ENCODE measurements at places on chromosomes 11 and 22.

DNA sequence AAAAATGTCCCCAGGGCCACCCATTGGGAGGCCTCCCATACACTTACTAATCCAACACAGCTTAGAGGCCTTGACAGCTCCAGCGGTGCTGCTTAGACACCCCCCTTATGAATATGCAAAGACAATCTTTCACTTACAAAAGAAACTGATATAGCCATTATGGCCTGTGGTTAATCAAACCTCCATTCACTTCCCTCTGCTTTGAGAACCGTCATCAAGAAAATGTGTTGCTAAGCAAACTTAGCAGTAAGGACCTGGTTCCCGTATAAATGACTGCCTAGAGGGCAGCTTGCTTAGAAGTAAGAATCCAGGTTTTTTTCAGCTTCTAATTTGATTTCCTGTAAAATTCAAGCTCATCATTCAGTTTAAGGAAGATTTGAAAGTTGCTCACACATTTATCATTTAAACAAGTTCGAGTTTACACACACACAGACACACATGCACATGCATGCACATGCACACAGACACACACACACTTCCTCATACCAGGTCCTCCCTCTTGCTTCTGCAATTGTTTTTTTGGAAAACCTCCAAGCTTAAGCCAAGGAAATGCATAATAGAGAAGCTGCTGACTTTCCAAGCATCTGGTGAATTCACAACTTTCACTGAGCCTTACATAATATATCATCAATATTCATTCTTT, 137.7 kb upstream of the BLID start:
- H3K4me1 ChIP-seq: no peaks in the 10 kb centered on the region
- no peak for DNase-seq
- no peak overlapping the region for H3K27ac ChIP-seq

GRCh38 chr11:33259869-33260268, 2.7 kb downstream of the HIPK3 start:
- DNase-seq: no peak
- peak overlapping the region; percentile 16 for H3K27ac ChIP-seq
- H3K36me3 ChIP-seq: peaks cover 8% of the 10 kb centered on the region

DNA sequence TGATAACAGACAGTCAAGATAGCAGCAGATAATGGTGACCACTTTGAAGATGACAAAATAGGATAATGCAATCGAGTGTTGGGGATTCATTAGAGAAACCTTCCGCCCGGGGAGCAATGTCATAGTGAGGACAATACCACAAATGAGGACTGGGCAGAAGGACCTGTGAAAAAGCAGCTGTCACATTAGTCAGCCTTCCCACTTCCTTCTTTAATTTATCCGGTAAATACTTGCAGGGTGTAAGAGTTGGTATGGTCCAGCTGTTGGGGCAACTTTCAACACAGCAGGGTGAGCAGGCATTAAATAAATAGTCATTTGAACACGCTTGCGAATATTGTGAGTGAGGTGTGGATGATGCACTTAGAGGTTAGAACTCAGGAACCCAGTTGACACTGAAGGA, 132.5 kb upstream of the KIRREL3 start:
- no peak overlapping the region for H3K4me3 ChIP-seq
- DNase-seq: no peak
- H3K27ac ChIP-seq: no peak overlapping the region
- no peaks in the 10 kb centered on the region for H3K4me1 ChIP-seq

- peaks cover 13% of the 10 kb centered on the region for H3K27me3 ChIP-seq
- H3K4me3 ChIP-seq: peak overlapping the region; percentile 66
- H3K27ac ChIP-seq: peak overlapping the region; percentile 17
- no peaks in the 10 kb centered on the region for H3K36me3 ChIP-seq
- no peaks in the 10 kb centered on the region for H3K4me1 ChIP-seq
- no peak for DNase-seq
These were observed 987 bp upstream of the GRIK4 start for GRCh38 chr11:120510406-120511115.

- H3K27me3 ChIP-seq: no peaks in the 10 kb centered on the region
- no peaks in the 10 kb centered on the region for H3K36me3 ChIP-seq
- no peak overlapping the region for H3K27ac ChIP-seq
- no peak for DNase-seq
- no peaks in the 10 kb centered on the region for H3K4me1 ChIP-seq
- H3K4me3 ChIP-seq: no peak overlapping the region
These were observed 593.6 kb downstream of the ETS1 start for GRCh38 chr11:127993788-127994187.

GRCh38 chr11:6354651-6355485, 34.6 kb upstream of the CAVIN3 start:
- no peak for DNase-seq
- no peak overlapping the region for H3K27ac ChIP-seq
- H3K4me3 ChIP-seq: no peak overlapping the region
- H3K27me3 ChIP-seq: peaks cover 3% of the 10 kb centered on the region
- H3K36me3 ChIP-seq: no peaks in the 10 kb centered on the region
- peaks cover 15% of the 10 kb centered on the region for H3K4me1 ChIP-seq

DNA sequence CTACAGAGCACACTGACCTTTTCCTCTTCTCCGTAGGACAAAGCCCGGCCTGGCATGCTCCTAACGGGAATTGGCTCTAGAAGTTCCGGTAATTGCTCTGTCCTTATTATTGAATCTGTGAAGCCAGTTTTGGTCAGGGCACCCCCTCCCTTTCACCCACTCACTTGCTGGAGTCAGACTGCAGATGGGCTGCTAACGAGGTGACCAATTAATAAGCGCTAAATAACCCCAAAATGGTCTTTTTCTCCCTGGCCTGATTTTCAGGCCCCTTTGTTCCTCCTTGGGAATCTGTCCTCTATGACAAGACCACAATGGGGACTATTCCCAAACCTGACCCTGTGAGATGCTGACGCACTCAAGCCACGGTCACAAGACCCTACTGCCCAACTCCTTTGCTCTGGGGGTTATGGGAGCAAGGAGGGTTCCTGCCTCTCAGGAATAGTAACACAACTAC, 610.0 kb upstream of the CADM1 start:
- H3K36me3 ChIP-seq: peaks cover 3% of the 10 kb centered on the region
- DNase-seq: no peak

DNA sequence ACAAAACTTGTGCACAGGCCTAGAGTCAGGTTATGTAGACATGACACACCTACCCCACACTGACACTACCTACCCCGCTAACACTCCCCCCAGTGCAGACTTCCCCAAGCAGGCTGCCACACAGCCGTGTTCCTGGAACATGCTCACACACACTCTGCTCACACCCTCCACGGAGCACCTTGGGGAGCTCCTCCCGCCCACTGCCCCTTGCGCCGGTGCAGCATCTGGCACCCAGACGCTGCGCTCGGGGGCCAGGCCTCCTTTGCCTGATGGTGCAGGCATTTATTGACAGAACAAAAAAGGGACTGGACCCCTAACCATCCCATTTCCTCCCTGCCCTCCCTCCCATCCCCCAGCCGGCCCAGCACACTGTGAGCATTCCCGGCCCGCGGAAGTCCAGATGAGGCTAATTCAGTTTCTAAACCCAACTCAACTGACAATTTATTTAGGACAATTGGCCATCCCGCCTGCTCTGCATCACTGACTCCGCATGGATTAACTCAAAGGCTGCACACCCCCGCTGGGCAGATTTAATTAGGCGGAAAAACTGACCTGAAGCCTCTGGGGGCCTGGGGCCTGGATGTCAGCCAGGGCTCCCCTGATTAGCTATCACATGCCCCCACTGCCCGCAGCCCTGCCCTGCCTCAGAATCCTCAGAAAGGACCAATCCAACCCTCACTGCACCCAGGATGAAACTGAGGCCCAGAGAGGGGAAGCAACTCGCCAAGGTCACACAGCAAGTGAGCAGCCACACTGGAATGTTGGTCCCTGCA, 30.1 kb downstream of the KCNC1 start:
- DNase-seq: no peak
- H3K4me3 ChIP-seq: no peak overlapping the region
- no peaks in the 10 kb centered on the region for H3K36me3 ChIP-seq
- peaks cover 17% of the 10 kb centered on the region for H3K27me3 ChIP-seq

DNA sequence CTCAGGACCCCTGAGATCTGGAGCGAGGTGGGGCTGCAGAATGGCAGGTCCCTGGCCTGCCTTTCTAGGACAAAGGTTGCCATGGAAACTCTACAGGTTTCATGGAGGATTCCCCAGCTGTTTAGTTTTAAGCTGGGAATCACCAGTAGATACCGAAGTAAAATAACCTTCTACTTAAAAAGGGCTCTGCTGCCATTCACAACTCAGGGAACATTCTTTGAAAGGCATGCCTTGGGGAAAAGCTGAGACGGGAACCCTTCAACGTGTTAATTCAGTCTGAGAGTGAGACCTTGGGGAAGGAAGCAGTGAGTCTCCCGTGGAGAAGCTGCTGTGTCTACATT, 493.3 kb downstream of the BRD1 start:
- no peaks in the 10 kb centered on the region for H3K36me3 ChIP-seq
- H3K4me3 ChIP-seq: no peak overlapping the region
- no peaks in the 10 kb centered on the region for H3K4me1 ChIP-seq
- H3K27ac ChIP-seq: no peak overlapping the region
- DNase-seq: no peak

DNA sequence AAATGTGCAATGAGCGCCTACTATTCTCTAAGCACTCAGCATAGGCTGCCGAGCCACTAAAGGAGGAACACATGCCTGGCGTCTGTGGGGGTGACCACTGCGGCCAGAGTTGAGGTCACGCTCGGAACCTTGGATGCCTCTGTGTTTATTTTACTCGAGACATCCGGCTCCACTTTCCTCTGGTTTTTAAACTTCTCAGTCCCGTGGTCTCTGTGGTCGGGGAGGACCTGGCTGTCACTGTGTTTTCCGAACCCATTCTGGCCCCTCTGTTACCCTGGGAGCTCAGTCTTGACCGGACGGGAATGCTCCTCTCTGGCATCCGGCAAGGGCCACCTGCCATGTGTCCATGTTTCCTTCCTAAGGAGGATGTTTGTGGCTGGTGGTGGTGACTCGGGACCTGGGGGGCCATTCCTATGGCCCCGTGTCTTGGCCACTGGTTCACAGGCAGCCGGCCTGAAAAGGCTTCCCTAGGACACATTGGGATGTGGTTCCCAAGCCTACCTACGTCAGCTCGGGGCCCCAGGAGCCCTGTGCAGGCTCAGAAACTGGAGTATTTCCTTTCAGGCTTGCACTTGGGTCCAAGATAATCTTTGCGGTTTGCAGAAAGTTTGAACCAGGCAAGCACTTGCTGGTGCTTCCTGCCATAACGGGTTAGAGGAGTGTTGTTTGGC, 46.7 kb upstream of the PARVG start:
- H3K27me3 ChIP-seq: peaks cover 10% of the 10 kb centered on the region
- no peak for DNase-seq
- no peak overlapping the region for H3K4me3 ChIP-seq
- H3K36me3 ChIP-seq: peaks cover 76% of the 10 kb centered on the region
- no peak overlapping the region for H3K27ac ChIP-seq

DNA sequence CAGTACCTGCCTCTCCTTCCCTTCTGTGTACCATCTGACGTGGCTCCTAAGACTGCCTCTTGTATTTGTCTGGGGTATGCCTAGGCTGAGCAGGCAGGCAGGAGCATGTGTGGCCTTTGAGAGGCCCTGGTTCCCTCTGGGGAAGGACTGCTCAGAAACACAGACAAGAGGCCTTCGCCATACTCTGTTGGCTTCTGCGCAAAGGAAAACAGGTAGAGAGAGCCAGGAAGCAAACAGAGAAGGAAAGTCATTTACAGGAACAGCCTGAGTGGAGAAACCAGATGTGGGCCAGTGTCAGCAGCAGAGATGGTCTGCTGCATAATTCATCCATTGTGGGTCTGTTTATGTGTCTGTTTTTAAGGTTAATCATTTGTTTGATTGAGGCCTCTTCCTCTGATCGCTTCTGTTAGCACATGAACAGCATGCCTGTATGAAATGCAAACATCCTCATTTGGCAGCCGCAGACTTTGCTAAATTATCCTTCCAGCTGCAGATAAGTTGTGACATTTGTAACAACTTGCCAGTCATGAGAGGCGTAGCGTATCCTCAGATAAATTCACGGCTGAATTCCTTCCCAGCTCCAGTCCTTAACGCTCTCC, 119.4 kb downstream of the GALNT18 start:
- H3K4me3 ChIP-seq: no peak overlapping the region
- no peak for DNase-seq
- H3K36me3 ChIP-seq: peaks cover 10% of the 10 kb centered on the region
- H3K27me3 ChIP-seq: peaks cover 6% of the 10 kb centered on the region
- peaks cover 46% of the 10 kb centered on the region for H3K4me1 ChIP-seq

GRCh38 chr11:46601129-46601528, 7.3 kb upstream of the AMBRA1 start:
- H3K27ac ChIP-seq: no peak overlapping the region
- DNase-seq: no peak
- no peaks in the 10 kb centered on the region for H3K27me3 ChIP-seq
- H3K4me3 ChIP-seq: no peak overlapping the region
- no peaks in the 10 kb centered on the region for H3K4me1 ChIP-seq
- H3K36me3 ChIP-seq: no peaks in the 10 kb centered on the region

GRCh38 chr22:49460592-49461281, 366.9 kb downstream of the BRD1 start:
- no peaks in the 10 kb centered on the region for H3K36me3 ChIP-seq
- H3K4me3 ChIP-seq: no peak overlapping the region
- no peak for DNase-seq
- H3K27ac ChIP-seq: no peak overlapping the region
- H3K27me3 ChIP-seq: peaks cover 1% of the 10 kb centered on the region
- no peaks in the 10 kb centered on the region for H3K4me1 ChIP-seq

DNA sequence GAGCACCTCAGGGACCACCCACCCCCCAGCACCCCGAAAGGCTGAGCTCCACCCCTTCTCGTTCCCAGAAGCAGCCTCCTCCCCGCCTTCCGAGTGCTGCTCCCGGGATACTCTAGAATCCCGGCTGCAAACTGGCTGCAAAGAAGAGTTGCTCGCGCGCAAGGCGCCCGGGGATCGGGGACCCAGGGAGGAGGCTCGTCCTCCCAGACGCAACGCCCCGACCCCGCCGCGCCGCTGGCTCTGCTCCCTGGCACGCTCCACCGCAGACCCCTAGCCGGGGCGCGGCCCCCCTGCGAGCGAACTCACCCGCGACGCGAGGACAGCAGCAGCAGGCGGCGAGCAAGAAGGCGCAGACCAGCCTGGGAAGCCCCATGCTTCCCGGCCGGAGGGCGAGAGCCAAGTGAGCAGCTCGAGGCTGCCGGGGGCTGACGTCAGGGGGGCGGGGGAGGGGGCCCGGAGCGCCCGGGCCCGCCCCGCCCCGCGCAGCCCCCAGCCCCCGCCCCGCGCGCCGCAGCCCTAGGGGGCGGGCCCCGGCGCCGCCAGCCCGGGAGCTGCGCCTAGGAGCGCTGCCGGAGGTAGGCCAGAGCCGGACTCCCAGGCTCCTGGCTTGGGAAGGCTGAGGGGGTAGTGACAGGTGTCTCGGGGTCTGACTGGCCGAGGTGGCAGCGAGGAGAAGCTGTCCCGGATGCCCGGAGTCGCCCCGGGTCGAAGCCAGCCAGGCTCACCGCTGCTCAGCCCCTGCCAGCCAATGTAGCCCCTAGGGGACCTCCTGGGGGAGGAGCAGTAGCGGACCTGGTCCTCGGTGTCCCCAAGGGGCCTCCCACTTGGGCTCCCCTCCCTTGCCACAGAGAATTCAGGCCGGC, at the start of gene MCAM:
MCAM (minus strand) TSS at position 402 of the 863 bp plus-strand sequence; CDS start at position 373, 29 bp downstream.
- H3K27ac ChIP-seq: peak within 1 kb of the TSS; percentile 18
- H3K4me3 ChIP-seq: peak within 1 kb of the TSS; percentile 80
- peak; percentile 43 for DNase-seq
- peaks cover 21% of the 10 kb centered on the region for H3K4me1 ChIP-seq
- H3K36me3 ChIP-seq: no peaks in the 10 kb centered on the region
